ENCODE measurements at places on chromosomes 7 and 10.

GRCh38 chr10:87930934-87931835 is 67.8 kb downstream of the PTEN start:
- DNase-seq, result no peak

DNA sequence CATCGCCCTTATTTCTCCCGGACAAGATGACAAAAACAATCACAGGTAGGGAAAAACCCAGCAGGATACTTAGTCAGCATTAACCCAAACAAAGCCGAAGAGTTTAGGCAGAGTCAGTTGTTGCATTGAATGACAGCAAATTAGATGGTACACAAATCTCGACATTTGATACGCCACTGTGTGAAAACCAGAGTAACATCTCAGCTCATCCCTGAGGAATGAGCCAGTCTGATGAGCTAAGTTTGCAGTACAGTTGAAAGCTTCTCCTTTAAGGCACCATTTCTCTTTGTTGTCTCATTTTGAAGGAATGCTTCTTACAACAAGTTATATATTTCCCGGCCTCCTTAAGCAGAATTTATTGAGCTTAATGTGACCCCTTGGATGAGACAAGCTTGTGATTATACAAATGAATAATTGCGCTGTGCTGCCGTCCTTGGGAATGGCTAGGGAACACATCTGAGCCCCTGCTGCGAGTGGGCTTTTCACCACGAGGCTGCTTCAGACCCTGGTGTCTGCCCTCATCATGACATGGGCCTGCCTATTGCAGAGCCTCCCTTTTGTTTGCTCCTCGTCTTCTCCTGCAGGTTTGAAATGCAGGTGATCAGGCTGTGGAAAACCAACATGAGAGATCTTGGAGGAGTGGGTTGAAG is 137.3 kb downstream of the CELF2 start:
- DNase-seq, result no peak

- DNase-seq, result no peak
Measured at GRCh38 chr10:116974456-116975005, 30.5 kb downstream of the SHTN1 start.

- DNase-seq, result no peak
Measured at GRCh38 chr10:46226900-46227558, 59.8 kb upstream of the ANTXRL start.

GRCh38 chr10:18649364-18649959 is 1.9 kb downstream of the NSUN6 start:
- no peak for DNase-seq

GRCh38 chr7:121049028-121049791 is 60.7 kb downstream of the CPED1 start:
- no peak for DNase-seq

DNA sequence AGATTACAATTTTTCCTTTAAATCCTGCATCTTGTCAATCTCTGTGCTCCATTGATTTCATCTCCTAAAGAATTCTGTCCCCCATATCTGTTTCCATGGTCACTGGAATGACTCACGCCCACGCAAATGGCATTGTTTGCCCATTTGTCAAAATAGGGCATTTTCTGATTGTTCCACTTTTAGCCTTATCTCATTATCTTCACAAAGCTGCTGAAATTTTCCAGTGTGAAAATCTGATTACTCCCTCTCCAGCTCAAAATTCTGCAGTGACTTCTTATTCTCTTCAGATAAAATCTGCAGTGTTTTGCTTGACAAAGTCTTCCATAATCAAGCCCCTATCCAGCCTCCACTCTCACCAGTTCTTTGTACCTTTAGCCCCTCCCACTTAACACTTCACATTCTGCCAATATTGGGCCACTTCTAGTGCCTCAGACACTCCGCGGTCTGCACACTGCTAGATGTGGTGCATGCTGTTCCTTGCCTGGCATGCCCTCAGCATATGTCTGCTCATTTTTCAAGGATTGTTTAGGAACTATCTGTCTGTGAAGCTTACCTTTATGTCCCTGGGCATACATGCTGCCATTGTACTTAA is 33.9 kb upstream of the CTTNBP2 start:
- no peak for DNase-seq
